ENCODE measurements at places on chromosomes 5 and 9.

DNA sequence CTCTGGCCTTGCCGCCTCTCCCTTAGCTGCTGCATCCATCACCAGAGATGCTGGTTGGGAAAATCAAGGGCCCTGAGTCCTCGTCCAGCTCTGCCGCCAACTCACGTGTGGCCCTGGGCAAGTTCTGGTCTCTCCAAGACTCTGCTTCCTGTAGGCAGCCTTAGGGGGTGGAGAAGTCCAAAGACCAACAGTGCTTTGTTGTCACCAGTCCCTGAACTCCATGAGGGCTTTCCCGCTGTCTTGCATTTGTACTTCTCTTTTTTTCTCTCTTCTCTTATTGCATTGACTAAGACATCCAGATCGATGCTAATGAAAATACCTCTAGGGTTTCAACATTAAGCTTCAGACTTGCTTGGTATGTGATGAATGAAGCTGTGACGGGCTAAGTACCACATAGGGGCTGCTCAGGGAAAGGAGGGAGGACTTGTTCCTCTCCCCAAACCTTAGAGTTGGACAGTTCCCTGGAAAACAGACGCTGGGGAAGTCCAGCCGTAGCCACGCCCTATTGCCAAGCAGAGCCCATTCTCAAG, 63.7 kb upstream of the STXBP1 start:
- DNase-seq: no peak

GRCh38 chr5:19616701-19617215, 371.2 kb downstream of the CDH18 start:
- no peak for DNase-seq

- no peak for DNase-seq
Observed at GRCh38 chr5:77843570-77844372, 67.6 kb upstream of the TBCA start.

- no peak for DNase-seq
Observed at GRCh38 chr5:143509758-143510221, 106.3 kb upstream of the NR3C1 start.

DNA sequence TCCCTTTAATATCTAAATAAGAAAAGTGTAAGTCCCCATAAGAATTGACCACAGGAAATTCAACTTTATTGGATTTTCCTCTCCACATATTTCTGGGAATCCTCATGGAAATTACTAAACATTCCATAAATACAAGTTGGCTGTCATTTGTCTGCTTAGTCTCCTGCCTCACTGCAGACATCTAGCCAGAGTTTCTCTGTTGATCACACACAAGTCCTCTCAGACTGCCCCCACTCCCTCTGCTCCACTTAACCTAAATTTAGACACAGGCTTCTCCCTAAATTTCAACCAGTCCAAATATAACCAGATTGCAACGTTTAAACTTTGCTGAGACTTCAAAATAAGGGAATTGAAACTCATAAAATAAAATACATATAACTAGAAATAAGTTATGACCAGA, 982.1 kb downstream of the DTWD2 start:
- DNase-seq: no peak

DNA sequence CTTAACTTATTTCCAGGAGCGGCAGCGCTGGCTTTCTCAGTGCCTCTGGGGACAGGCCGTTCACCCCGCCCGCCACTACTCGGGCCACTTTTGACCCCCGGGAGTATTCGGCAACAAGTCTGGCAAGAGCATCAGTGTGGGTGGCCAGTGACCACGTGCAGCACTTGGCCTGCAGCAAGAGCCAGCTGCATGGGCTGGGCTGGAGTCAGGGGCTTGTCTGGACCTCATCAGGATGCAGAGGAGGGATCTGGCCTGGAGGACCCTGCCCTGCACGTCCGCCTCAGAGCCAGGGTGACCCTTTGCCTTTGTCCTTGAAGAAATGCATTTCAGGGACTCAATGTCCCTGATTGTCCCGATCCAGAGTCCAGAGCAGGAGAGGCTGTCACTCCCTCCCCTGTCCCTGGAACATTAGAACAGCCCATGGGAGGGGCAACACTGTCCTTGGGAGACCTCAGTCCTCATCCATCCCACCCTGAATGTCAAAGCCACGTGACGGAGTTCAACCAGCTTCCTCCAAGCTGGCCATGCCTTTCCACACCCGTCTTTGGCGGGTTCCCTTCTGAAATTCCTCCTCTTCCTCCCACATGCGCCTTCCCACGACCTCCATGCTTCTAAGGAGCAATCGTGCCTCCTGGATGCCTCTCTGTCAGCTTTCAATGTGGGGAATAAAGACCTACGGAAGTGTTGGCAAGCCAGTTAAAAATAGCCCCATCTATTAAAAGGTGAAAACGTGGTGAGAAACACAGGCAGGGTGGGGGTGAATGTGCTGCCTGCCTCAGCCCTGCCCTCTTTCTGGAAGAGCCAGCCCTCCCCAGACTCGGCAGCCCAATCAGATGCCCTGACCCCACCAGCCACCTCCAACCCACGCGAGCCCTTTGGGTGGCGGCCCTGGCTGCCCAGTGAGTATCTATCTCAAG, 99.0 kb downstream of the OLFM1 start:
- DNase-seq: no peak

GRCh38 chr5:146584750-146585149, 68.8 kb upstream of the GPR151 start:
- DNase-seq: no peak

DNA sequence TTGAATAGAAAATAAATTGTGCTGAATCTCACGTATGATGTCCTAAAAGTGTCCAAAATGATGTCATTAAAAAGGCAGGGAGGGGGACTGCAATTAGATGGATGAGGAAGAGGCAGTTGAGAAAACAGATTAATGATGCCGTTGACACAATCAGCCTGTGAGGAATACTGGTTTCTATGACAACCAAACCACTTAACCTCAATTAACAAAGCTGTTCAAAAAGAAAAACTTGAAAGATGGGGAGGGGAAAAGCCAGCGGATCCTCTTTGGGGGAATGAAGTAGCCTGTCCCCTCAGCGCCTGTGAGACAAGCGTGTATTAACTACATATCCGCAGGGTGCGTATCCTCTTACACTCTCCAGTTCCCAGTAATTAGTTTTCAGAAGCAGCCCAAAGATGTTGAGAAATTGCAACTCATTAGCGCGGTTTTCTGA, 160.7 kb downstream of the TTC39B start:
- no peak for DNase-seq

- no peak for DNase-seq
Observed at GRCh38 chr5:128613766-128614165, 75.7 kb upstream of the FBN2 start.

DNA sequence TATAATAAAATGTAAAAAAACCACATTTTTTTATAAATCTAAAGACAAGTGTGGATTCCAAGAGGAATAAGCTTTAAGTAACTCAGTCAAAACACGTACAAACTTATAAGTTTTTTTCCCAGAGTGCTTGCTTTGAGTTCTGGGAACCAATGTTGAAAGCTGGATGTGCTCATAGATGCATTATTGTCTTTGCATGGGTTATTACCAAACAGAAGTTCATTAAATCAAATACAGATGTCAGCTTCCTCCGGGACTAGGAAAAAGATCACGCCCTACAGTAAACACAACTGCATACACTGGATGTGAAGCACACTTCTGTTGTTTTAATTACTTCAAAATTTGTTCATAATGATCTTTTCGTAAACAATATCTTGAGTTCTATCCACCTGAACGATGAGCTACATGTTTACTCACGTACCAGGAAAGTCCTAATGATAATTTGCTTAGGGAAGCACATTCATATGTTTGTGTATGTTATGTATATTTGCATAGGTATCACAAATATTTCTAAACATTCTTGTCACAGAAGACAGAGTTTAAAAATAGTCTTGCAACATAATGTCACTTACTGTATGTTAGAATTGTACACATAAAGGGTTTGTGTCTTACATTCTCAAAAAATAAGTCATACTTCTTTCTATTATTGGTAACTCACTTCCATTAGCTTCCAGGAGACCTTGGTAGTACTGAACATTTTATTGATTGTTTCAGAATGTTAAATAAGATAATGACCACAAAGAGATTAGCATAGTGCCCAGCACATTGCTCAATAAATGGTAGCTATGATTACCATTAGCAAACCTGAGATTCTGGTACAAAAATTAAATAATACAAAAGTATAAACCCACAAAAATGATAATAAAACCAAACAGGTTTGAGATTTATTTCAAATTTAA, 427.4 kb downstream of the CETN3 start:
- DNase-seq: no peak

- DNase-seq: no peak
Observed at GRCh38 chr5:73446631-73447529, 1.7 kb downstream of the FOXD1 start.

GRCh38 chr9:129932303-129933151, 97.3 kb downstream of the USP20 start:
- no peak for DNase-seq

GRCh38 chr9:104868303-104868686, 59.7 kb downstream of the ABCA1 start:
- no peak for DNase-seq

Data from kidney epithelial cell (primary cell).